Stimulated activated CD8-positive, alpha-beta memory T cell treated with anti-CD3 and anti-CD28 coated beads, Interleukin-15, amount 100 ng/mL, for 24 hours (primary cell): ENCODE measurements at places on chromosomes 11 and 22.

GRCh38 chr11:130671801-130672700, 223.6 kb downstream of the ADAMTS15 start:
- no peak for DNase-seq

DNA sequence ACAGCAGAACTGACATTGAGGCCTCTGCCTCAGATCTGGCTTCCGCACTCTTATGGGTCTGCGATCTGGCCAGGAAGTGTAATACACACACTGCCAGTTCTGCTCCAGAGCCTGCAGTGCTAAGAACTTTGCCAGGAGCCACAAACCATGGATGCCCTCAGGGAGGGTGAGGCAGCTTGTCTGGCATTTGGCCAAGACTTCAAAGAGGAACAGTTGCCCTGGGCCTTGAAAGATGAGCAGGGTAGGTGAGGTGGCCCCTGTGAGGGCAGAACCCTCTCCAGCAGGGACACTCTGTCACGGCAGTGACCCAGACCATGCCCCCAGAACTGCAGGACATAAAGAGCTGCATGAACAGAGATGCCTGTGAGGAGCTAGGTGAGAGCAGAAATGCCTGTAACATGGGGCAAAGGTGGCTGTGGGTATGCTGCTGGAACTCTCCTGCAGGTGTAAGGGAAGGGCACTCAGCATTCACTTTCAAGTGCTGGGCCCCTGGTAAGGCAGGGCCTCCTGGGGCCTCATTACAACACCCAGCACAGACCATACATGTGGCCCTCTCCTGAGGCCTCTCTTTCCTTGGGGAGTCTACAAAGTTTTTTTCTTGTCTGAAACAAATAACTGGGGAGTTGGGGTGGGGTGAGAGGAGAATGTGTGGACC, 47.3 kb downstream of the NEU3 start:
- no peak for DNase-seq

GRCh38 chr11:69825941-69826340, 6.7 kb upstream of the FGF3 start:
- no peak for DNase-seq

DNA sequence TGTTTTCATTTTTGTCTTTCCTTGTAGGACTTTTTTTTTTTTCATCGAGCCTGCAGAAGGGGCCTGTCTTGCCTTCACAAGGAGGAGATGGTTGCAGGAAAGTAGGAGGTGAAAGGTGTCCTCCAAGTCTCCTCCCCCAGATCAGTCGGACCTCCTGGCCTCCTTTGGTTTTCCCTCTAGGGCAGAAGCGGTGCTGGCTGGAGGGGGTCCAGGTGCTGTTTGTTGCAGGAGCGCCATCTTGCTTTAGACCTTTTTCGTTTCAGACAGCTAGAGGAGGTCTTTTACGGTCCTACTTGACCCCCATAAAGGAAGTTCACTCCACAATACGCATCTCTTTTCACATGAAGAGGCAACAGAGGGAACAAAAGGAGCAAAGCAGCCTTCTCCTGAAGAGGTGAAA, 66.0 kb downstream of the ZBTB16 start:
- no peak for DNase-seq

DNA sequence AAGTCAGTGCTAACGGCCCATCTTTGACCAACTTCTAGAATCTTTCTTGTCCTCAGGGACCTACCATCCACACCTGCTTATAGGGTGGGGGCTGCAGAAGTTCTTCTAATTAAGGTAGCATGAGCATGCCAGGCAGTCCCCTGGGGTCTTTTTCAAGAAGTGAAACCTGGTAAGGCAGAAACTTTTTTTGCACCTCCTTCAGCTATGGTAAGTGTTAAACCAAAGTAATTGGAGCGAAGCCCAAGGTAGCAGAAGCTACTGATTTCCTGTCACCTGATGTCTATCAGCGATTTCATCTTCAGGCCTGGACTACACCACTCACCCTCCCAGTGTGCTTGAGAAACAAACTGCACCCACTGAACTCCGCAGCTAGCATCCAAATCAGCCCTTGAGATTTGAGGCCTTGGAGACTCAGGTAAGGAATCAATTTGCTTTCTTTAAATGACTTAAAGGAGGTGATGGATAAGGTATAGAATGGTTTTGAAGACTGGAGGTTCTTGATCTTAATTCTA, at the start of gene MS4A1:
Gene MS4A1, plus strand, starts transcription at position 317 of the 512 bp plus-strand sequence. CDS start 6,528 bp downstream, outside the sequence.
- DNase-seq = no peak

DNA sequence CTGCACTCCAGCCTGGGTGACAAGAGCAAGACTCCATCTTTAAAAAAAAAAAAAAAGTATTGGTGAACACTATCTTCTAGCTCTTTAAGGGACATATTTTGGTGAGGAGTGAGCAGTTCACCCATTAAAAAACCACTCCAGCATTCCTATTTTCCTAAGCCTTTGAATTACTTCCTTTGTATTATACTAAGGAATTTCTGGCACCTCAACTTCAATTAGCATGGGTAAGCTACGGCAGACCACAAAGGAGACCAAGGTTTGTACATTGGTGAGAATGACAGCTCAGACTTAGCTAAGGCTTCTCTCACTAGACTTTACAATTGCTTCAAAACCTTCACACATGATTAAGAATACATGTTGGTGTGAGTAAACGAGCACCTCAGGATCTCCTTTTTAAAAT, 57.0 kb upstream of the BIRC3 start:
- no peak for DNase-seq

GRCh38 chr22:35126993-35127392, 61.0 kb downstream of the ISX start:
- DNase-seq = no peak

DNA sequence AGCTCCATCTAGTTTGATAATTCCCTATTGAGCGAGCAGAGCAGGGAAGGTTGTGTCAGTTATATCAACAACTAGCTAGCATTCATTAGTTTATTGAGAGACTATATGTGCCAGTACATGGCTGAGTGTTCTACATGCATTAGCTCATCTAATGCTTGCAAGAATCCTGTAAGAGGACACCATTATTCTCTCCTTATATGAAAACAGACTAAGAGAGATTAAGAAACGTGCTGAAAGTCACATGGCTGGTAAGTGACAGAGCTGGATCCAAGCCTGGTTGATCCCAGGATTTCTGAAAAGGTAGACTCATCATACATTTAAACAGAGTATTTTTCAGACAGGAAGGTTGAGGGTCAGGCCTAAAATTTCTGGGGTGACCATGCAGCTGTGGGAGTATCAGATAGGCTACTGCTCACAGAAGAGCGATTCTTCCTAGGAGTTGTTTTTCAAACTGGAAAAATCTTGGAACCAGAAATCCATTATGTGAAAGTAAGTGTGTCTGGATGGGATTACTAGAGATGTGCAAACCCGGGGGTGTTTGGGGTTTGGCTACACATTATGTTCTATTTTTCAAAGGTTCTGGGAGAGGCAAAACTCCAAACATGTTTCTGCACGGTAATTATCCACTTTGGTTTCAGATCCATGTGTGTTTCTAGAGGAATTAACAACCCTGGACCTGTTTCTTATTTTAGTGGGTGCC, 213.3 kb downstream of the FAM76B start:
- no peak for DNase-seq

DNA sequence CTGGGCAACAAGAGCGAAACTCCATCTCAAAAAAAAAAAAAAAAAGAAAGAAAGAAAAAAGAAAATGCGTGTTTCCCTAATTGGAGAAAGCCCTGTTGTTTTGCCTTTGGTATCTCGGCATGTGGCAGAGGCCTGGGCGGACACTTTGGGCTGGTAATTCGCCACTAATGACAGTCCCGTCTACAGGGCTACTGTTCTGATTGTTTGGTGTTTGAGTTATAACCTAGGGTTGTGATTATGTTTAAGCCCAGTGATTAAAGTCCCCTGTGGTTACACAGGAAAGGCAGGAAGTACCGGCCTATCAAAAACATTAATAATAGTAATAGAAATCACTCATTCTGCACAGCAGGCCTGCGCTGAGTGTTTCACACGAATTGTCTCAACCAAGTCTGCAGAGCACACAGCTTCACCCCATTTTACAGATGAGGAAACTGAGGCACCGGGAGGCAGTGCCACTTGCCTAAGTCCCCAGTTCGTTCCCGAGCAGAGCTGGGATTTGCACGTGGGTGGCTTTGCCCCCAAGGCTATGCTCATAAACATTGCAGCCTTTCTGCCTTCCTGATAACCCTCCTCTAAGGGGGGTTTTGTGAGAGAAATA, 39.1 kb upstream of the GRAMD4 start:
- DNase-seq = no peak

DNA sequence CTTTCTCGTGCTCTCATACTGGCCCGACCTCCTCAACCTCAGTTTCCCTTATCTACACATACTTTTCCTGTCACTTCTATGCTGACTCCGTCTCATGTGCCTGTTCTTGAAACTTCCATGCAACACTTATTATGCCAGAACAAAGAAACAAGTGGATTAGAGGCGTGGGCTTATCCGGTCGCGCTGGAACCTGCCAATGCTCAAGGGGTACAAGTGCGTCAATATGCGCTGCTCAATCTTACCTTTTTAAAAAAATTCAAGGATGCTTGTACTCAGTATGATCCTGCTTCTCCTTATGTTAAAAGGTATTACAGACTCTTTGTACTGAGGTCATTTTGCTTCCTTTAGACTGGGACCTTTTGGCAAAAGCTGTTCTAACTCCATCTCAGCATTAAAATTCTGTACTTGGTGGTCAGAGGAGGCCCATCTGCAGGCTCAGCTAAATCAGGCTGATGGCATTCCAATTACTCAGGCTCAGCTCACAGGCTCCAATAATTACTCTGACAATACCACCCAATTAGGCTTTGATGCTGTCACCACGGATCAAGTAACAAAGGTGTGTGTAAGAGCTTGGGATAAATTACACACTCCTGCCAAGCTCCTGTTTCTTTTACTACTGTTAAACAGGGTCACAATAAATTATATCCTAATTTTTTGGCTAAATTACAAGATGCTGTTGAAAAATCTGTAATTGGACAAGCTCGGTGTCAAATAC, 26.3 kb upstream of the ALDH3B2 start:
- no peak for DNase-seq

DNA sequence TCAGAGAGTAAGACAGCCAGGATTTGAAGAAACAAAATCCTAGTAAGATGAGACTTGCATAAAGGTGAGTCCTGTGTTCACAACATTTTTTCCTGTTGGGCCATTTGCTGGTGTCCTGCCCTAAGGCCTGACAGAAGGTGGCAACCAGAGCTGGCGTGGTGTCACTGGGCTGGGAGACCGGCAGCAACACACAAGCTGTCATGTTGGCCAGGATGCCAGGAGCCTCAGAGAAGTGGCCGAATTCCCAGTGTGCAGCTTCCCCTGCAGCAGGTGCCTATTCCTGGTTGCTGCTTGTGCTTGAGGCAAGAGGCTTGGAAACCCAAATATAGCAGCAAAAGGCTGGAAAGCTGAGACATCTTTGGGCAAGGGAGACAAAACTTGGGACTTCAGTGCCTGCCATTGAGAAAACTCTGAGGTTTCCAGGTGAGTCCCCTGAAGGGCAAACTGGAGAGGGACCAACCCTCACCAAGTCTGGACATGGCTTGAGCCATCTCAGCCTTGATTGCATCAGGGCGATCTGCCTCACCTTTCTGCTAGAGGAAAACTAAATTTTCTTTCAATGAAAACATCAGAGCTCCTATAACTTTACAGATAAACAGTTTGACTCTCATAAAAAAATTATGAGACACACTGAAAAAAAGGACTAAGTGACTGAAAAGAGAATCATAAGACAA, 25.9 kb downstream of the ALG12 start:
- DNase-seq = no peak

DNA sequence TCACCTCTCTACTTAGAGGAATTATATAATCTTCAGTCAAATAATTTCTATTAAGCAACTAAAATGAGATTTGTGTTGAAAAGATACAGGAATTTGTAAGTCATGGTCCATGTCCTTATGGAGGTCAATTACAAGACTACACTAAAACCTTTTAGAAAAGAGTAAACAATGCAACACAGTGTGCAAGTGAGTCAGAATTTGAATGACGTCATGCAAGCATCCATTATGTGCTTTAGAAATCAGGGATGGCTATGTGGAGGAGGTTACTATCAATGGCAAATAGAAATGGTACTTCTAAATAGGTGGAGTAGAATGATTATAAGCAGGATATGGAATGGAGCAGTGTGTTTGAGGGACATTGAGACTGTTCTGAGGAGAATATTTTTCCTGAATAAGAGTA, 16.6 kb downstream of the OR10D3 start:
- DNase-seq = no peak

DNA sequence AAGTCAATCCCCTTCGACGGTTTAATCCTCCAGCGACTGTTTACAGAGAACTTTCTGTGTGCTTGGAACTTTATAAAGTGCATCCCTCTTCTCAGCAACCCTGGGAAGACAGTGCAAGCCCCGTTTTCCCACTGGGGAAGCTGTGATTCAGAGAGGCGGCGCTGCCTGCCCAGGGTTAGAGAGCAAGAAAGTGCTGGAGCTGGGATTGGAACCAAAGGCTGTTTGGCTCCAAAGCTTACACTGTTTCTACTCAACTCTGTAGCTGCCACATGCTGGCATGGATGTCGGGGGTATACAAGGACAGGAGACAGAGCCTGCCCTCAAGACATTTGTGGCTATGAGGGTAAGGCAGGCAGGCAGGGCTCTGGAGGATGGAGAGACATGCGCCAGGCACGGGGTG, 13.0 kb downstream of the FBLN1 start:
- no peak for DNase-seq
